ENCODE measurements at places on chromosomes 5 and 9.

GRCh38 chr5:57754616-57755015, 272.0 kb upstream of the ACTBL2 start:
- no peak for DNase-seq

GRCh38 chr9:108780942-108781734, 74.6 kb downstream of the ACTL7B start:
- no peak for DNase-seq

- no peak for DNase-seq
These were observed 17.8 kb downstream of the RBM27 start for GRCh38 chr5:146221234-146221633.

GRCh38 chr5:122492675-122493074, 180.6 kb downstream of the SNCAIP start:
- DNase-seq = no peak

DNA sequence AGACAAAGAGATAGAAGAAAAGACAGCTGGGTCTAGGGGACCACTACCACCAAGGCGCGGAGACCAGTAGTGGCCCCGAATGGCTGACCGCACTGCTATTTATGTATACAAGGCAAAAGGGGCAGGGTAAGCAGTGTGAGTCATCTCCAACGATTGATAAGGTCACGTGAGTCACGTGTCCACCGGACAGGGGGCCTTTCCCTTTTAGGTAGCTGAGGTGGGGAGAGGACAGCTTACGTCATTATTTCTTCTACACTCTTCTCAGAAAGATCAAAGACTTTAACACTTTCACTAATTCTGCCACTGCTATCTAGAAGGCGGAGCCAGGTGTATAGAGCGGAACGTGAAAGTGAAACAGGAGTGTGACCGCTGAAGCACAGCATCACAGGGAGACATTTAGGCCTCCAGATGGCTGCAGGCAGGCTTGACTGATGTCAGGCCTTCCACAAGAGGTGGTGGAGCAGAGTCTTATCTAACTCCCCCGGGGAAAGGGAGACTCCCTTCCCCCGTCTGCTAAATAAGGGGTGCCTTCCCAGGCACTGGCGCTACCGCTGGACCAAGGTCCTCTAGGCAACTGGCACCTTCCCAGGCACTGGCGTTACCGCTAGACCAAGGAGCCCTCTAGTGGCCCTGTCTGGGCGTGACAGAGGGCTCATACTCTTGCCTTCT, 6.1 kb upstream of the PRR16 start:
- DNase-seq = no peak

- no peak for DNase-seq
These were observed 254.8 kb upstream of the PANK3 start for GRCh38 chr5:168833936-168834335.

GRCh38 chr5:107985144-107985543, 314.4 kb upstream of the EFNA5 start:
- DNase-seq = no peak
